ENCODE measurements at places on chromosomes 3 and 15.
A peak's percentile ranks its signal among the peaks of the same experiment; 100 is the strongest.

DNA sequence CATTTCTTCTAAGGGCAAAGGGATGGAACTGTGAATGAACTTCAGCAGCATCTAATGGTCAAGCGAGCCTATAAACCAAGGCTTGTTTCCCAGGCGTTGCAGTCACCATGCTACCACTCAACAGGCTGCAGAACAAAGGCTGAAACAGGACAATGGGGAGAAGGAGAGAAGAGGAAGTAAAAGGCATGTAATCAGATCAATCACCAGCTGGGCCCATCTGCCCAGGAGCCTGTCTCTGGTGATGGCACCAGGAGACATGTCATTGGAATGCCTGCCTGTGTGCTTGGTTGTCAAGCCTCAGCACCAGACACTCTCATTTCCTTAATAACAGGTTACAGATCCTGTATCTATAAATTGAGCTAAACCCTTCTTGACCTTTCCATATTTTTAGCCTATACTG lies 81.7 kb upstream of the UMPS start:
- no peak for DNase-seq

DNA sequence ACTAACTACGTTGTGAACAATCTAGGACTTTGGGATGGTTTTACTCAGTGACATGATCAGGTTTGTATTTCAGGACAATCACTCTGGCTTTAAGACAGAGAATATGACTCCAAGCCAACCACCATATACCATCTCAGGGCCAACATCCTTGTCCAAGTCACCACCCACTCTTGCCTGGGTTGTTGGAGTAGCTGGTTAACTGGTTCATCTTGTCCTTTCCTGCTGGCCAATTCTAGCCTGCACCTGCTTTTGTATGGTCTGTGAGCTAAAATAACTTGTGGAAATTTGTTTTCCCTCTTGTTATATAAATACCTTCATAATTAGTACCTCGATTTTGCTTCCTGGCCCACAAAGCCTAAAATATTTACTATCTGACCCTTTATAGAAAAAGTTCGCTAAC lies 306.8 kb upstream of the STT3B start:
- no peak for DNase-seq

DNA sequence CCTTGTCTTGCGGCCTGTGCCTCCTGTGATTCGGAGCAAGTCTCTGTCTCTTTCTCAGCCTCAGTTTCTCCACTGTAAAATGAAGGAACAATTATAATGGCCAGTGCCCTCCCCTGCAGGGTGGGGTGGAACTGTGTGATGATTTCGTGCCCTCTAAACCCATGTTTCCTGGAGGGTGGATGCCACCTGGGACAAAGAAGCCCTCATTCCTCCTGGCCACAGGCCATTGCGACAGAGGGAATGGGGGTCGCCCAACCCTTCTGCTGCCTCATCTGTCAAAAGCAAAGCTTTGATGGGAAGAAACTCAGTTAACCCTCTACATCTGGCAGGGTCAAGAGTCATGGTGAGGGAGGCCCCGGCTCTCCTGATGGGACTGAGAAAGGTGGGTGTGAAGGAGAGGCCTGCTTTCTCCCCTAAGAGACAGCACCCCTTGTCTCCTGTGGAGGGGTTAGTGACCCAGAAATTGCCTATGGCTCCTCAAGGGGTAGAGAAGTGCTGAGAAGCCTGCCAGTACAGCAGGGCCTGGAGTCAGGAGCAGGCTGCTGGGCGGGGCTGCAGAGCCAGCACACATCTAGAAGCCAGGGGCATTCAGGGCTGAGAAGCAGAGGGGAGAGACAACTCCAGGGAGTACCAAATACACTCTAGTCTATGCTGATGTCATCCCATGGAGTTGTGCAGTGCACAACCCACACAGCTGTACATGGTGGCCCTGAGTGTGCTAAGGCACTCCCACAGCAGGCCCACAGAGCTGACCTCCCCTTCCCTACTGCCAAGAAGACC lies 61.0 kb downstream of the PLXNA1 start:
- no peak for DNase-seq

- DNase-seq: no peak
Measured at GRCh38 chr3:50470658-50471057, 32.8 kb downstream of the CACNA2D2 start.

DNA sequence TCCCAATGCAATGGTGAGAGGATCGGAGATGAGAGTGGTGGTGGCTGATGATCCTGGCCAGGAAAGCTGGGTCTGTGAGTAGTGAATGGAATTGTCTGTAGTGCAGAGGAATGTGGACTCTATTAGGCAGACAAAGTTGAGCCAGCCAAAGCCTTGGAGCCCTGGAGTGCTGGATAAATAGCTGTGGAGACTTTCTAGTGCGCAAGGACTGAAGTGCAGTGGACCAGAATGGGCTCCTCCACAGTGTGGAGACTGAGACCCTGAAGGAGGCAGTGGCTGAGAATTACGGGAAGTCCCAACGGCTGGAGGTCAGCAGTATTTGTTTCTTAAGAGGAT lies 874 bp downstream of the ZNF662 start:
- no peak for DNase-seq

- DNase-seq: no peak
Measured at GRCh38 chr3:114878114-114878839, 268.8 kb downstream of the ZBTB20 start.

DNA sequence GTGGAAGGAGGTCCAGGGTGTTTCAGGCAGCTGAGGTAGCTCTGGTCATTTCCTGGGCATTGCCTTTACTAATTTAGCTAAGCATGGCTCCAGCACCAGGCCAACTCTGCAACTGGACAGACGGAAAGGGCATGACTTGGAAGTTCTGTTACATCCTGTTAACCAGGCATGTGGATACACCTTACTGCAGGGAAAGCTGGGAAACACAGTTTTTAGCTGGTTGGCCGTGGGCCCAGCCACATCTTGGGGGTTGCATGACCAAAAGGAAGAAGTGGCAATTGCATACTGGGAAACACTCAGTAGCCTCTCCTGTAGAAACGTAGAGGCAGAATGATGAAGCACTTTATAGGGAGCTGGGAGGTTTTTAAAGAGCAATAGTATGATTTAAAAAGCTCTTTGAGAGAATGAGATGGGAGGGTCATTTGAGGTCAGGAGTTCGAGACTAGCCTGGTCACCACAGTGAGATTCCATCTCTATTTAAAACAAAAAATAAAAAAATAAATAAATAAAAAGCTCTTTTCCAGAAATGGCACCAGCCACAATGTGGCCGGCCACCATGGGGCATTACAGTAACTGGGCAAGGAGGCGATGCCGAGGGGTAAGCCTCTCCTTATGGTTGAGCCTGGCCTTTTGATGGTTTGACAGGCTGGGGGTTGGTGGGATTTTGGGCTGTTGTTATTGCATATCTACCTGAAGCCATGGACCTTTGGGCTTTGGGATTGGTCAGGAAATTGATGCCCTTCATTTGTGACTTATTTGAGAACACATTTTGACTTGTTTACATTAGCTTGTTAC lies 28.6 kb downstream of the TRAK1 start:
- no peak for DNase-seq

GRCh38 chr15:67927501-67928168 lies 87.8 kb upstream of the RNU6-1 start:
- DNase-seq: no peak

GRCh38 chr15:65423150-65423975 lies 616 bp upstream of the IGDCC4 start:
- DNase-seq: no peak

DNA sequence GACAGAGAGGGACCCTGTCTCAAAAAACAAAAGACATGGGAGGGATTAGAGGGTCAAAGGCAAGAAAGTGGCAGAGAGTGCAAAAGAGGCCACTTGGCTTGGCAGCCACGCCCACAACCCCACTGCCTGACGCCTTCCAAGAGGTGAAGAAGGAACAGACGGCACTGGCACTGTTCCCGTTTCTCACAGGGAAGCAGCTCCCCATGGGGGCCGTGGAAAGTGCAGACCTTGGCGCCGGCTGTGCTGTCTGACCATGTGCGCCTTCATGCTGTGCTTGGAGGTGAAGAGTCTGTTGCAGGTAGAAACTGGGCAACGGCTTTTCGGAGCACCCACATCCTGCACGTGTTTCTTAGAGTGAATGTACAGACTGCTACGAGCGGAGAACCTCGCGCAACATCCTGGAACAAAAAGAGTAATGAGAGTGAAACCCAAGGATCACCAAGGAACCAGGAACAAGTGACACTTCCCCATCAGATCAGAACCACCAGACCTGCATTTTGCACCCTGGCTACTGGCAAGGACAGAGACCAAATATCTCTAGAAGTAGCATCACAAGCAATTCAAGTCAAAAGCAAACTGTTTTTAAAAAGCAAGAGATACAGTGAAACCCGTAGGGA lies 9.7 kb downstream of the ZXDC start:
- no peak for DNase-seq

- no peak for DNase-seq
Measured at GRCh38 chr3:162774613-162775100, 1278.0 kb downstream of the OTOL1 start.

DNA sequence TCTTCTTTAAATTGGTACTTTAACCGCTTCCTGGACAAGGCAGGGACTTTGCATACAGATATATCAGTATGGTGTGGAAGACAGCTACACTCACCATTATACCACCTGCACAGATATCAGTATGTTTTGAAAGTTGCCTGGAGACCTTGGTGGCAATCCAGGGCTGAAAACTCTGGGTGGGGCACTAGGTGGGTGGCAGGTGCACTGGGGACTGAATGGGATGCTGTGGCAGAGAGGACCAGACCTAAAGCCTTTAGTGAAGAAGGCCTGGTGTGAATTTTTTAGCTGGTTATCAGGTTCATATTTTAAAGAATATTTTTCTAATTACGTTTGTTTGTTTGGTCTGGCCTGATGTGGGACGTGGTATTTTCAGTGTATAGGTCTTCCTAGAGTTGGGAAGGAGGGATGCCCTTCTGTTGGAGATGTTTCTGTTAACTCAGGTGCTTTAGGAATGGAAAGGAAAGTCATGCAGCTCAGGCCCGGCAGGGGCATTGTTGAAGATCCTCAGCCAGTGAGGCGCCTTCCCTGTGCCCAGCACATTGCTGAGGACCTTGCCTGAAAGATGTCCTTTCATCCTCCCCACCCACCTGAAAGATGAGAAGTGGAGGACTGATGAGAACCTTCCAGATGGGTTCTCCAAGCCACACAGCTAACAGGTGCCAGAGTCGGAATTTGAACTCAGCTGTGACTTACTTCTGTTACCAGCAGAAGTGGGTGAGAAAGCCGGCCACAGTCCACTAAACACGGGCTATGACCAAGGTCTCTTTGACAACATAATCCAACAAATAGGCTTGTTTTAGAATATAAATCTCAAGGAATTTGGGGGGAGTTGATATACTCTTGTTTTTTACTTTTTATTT lies 77.3 kb downstream of the APBA2 start:
- no peak for DNase-seq

- no peak for DNase-seq
Measured at GRCh38 chr3:168534761-168535160, 439.0 kb upstream of the GOLIM4 start.

- DNase-seq: no peak
Measured at GRCh38 chr15:29352402-29352801, 82.8 kb upstream of the NSMCE3 start.

- no peak for DNase-seq
Measured at GRCh38 chr3:155321418-155321817, 27.9 kb upstream of the STRIT1 start.

DNA sequence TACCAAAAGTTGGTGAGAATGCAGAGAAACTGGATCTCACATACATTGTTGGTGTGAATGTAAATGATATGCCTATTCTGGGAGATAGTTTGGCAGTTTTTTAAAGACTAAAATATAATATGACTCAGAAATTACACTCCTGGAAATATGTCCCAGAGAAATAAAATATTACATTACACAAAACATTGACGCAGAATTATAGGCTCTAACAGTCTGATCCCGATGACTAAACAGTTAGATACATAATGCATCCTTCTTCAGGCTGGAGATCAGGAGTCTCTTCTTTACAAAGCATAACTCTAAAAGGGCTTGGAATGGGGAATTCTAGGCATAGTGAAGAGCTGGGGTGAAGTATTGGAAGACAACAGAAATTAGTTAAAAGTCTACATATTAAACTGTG lies 586.2 kb upstream of the NECTIN3 start:
- no peak for DNase-seq

DNA sequence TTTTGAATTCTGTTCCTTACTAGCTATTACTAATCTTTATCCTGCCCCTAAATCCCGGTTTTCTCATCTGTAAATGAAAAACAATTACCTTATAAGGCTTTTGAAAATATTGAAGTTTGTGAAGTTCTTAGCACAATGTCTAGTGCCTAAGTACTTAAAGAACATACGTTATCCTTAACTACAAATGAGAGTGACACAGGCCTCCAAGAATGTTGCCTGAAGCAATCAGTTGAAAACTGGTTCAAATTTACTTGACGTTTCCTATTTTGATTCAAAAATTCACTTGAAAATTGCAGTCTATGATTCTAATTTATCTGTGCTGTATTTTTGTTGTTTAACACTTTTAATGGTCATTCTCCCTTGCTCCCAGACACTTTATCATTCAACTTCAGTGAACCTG lies 3.2 kb downstream of the SENP7 start:
- DNase-seq: no peak

DNA sequence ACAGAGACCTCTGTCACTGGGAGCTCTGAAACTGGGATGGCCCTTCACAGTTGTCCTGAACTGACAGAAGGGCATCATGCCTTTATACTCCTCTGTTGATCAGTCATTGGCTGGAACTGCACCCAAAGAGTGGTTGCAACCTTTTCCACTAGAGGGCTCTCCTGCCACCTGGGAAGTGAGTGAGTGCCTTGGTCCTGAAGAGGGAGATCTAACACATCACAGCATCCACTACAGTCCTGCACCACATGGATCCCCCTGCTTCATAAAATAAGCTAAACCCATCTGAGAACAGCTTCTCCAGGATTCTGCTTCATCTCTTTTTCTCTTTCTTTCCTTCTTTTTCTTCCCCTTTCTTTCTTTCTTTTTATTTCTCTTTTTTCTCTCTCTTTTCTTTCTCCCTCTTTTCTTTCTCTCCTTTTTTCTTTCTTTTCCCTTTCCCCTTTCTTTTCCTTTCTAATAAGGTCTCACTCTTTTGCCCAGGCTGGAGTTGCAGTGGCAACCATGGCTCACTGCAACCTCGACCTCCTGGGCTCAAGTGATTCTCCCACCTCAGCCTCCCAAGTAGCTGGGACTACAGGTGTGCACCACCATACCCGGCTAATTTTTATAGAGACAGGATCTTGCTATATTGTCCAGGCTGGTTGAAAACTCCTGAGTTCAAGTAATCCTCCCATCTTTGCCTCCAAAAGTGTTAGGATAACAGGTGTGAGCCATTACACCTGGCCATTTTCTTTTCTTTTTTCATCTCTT lies 42.8 kb upstream of the RAF1 start:
- DNase-seq: peak; percentile 80

DNA sequence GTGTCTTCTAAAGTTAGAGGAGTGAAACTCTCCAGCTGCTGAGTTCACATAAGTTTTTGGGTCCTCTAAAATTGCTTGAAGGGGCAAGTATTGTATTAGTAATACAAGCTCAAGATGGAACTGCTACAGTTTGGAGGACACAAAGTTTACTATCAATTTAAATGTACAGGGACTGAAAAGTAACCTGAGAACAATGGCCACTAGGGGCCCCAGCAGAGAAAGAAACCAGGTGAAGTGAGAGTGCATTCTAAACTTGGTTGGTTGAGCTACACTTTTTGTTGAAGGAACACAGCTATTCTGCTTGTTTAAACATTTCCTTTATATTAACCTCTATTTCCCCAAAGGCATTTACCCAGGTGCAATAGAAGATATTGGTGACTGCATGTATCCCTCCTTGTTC lies 755.5 kb downstream of the GBE1 start:
- DNase-seq: no peak

Measured in SW480 (cell line).